ENCODE measurements at places on chromosomes 4 and X. TPM values are rescaled to one million over a fixed set of nuclear protein-coding genes. Genes with fewer than 3 reads are reported as not detected.

GRCh38 chrX:20988118-20988517 lies 386.1 kb upstream of the CNKSR2 start:
- no peak for DNase-seq
- H3K36me3 ChIP-seq: no peaks in the 10 kb centered on the region
- H3K4me1 ChIP-seq: no peaks in the 10 kb centered on the region
- H3K27ac ChIP-seq: no peak overlapping the region
- no peak overlapping the region for H3K4me3 ChIP-seq

DNA sequence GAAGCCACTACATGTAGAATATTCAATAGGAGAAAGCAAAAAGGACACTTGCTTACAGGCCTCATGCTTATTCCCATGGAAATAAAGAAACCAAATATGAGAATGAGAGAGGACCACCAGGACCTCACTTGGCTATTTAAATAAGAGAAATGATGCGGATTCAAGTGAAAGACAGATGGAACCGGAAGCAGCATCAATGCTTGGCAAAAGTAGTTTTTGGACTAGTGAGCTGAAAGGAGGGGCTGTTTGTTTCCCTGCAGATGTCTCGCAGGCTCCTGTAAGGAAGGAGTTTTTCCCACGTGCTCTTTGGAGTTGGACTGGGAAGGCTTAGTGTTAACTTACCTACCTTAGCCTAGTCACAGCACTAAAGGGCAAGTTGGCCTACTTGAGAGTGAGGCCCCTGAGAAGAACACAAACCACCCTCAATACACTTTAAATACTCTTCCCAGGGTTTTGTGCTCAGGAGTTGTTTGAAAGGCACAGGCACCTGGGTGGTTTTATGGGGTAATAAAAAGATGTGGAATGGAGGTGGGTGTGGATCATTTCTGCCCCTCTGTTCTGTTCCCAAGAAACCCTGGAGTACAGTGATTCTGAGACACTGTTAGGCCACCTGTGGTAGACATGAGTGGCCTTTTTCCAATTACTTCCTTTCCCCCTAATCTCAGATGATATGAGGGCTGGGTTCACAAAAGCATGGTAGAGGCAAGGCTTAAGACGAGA lies 113.3 kb upstream of the C1GALT1C1 start:
- H3K36me3 ChIP-seq: no peaks in the 10 kb centered on the region
- H3K27ac ChIP-seq: no peak overlapping the region
- no peak overlapping the region for H3K4me3 ChIP-seq
- peaks cover 22% of the 10 kb centered on the region for H3K4me1 ChIP-seq

DNA sequence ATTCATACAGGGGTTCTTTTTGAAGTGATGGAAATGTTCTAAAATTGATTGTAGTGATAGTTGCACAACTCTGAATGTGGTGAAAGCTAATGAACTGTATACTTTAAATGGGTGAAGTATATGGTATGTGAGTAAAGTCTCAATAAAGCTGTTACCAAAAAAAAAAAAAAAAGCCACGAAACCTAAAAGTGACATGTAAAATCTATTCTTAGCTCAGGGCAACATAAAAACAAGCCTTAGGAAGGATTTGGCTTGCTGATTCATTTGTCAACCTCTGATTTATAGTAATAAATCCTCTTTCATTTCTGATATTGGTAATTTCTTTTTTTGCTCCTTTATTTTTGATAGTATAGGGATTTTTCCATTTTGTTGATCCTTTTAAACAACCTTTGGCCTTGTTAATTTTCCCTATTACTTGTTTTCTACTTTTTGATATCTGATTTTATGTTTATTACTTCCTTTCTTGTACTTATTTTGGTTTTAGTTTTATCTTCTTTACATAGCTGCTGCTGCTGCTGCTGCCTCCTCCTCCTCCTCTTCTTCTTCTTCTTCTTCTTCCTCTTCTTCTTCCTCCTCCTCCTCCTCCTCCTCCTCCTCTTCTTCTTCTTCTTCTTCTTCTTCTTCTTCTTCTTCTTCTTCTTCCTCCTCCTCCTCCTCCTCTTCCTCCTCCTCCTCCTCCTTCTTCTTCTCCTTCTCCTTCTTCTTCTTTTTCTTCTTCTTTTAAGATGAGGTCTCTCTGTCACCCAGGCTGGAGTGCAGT lies 79.4 kb downstream of the ADGRG4 start:
- no peaks in the 10 kb centered on the region for H3K36me3 ChIP-seq
- no peak overlapping the region for H3K27ac ChIP-seq
- no peaks in the 10 kb centered on the region for H3K4me1 ChIP-seq
- no peaks in the 10 kb centered on the region for H3K27me3 ChIP-seq

Gene GSX2
- not detected for total RNA-seq

DNA sequence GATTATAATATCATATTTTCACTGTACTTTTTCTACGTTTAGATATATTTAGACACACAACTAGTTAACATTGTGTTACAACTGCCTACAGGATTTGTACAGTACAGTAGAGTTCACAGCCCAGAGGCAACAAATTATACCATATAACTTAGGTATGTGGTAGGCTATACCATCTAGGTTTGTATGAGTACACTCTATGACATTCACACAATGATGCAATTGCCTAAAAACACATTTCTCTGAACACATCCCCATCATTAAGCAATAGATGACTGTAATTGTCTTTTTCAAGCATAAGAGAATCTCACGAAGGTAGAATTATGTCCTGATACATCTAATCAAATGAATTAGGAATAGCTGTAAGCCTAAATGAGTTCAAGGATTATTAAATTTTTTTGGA lies 12.3 kb upstream of the TIGD2 start:
- DNase-seq: no peak
- no peak overlapping the region for H3K4me3 ChIP-seq
- H3K27ac ChIP-seq: no peak overlapping the region
- no peaks in the 10 kb centered on the region for H3K36me3 ChIP-seq

GRCh38 chr4:11635342-11635741 lies 206.6 kb upstream of the HS3ST1 start:
- no peak overlapping the region for H3K4me3 ChIP-seq
- H3K36me3 ChIP-seq: no peaks in the 10 kb centered on the region
- no peaks in the 10 kb centered on the region for H3K27me3 ChIP-seq
- no peak overlapping the region for H3K27ac ChIP-seq
- no peaks in the 10 kb centered on the region for H3K4me1 ChIP-seq

- H3K36me3 ChIP-seq: no peaks in the 10 kb centered on the region
- DNase-seq: no peak
- H3K27ac ChIP-seq: no peak within 1 kb of the TSS
- H3K27me3 ChIP-seq: no peaks in the 10 kb centered on the region
- no peak within 1 kb of the TSS for H3K4me3 ChIP-seq
Measured at GRCh38 chr4:40334591-40335524, at the start of gene CHRNA9. CHRNA9 (plus strand) TSS chr4:40335333; CDS start chr4:40335468, 135 bp downstream.

GRCh38 chr4:56077676-56078075 lies 128.9 kb downstream of the CEP135 start:
- H3K27ac ChIP-seq: no peak overlapping the region
- no peaks in the 10 kb centered on the region for H3K4me1 ChIP-seq
- H3K27me3 ChIP-seq: no peaks in the 10 kb centered on the region

DNA sequence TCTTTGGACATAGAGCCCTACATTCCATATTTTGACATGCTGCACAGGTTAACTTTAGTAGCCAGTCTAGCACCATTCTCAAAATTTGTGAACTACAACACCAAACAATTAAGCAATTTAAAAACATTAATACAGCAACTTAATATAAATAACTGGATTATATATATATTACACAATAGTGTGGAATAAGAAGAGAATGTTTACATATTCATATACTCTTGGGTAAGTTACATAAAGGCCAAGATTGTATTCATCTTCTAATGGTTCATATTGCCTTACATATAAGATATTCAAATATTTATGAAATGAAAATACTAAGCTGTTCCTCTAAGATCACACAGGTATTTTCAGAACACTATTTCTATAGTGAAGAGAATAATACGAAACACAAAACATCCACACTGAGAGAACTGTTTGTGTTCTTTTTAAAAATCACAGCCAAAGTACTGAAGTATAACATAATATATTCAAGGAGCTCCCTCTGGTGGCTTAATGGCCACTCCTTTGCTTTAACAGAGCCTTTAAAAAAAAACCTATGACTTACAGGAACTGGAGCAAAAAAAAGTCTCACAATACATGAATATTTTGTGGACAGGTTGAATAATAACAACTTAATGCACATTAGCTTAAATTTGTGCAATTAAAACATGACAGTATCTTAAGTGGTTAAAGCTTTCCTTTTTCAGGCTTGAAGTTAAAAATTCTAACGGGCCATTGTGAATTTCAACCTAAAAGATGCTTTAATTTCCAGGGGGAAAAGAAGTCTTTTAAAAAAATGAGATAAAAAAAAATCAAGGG lies 46.2 kb downstream of the NEK1 start:
- no peak for DNase-seq
- H3K27ac ChIP-seq: no peak overlapping the region
- no peaks in the 10 kb centered on the region for H3K27me3 ChIP-seq

Gene EGFL6
- 2.4 TPM for total RNA-seq

DNA sequence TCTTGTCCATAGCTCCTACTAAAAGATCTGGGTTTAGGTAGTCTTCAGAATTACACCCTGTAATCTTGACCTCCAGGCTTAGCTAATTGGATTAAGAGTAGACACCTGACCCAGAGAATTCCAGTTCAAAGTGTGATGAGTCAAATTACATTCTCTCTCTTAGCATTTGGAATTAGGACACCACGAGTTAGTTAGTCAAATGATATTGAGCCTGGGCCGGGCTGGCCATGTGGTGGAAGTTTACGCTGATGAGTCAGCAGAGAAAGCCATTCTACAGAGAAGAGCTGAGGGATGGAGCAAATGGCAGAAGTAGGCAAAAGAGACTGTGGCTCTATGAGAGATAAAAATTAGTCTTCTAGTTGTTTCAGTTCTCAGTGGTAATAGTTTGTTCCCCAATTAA lies 31.1 kb downstream of the CEP44 start:
- DNase-seq: no peak
- H3K27me3 ChIP-seq: no peaks in the 10 kb centered on the region
- no peak overlapping the region for H3K4me3 ChIP-seq

GRCh38 chr4:77146186-77147078 lies 10.6 kb upstream of the CCNG2 start:
- H3K36me3 ChIP-seq: no peaks in the 10 kb centered on the region
- peak overlapping the region; percentile 79 for H3K27ac ChIP-seq
- H3K27me3 ChIP-seq: no peaks in the 10 kb centered on the region
- DNase-seq: no peak
- H3K4me3 ChIP-seq: no peak overlapping the region

DNA sequence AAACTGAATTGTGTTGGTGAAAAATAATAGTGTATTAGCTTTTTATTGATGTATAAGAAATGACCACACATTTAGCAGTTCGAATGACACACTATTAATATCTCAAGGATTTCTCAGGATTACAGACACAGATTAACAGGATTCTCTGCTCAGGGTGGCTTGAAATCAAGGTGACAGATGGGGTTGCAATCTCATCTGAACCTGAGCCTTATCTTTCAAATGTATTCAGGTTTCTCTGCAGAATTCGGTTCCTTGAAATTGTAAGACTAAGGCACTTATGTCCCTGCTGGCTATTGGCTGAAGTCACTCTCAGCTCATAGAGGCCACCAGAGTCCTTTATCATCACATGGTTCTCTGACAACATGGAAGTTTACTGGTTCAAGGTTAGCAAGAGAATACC lies 1780.1 kb downstream of the ARAP2 start:
- H3K27me3 ChIP-seq: no peaks in the 10 kb centered on the region
- H3K4me1 ChIP-seq: no peaks in the 10 kb centered on the region
- no peaks in the 10 kb centered on the region for H3K36me3 ChIP-seq
- no peak overlapping the region for H3K27ac ChIP-seq

GRCh38 chr4:74093981-74094623 lies 4.9 kb downstream of the CXCL2 start:
- peaks cover 2% of the 10 kb centered on the region for H3K4me1 ChIP-seq
- no peak for DNase-seq
- H3K27me3 ChIP-seq: peaks cover 2% of the 10 kb centered on the region
- H3K36me3 ChIP-seq: no peaks in the 10 kb centered on the region
- no peak overlapping the region for H3K27ac ChIP-seq

DNA sequence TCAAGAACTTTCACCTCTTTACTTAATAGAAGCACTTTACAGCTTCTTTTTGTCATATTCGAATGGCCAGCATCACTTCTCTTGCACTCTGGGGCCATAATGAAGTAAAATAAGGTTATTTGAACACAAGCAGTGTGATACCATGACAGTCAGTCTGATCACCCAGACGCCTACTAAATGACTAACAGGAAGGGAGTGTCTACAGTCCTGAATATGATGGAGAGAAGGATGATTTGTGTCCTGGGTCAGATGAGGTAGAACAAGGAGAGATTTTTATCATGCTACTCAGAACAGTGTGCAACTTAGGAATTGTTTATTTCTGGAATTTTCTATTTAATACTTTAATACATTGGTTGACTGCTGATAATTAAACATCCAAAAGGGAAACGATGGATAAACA lies 284.2 kb upstream of the F9 start:
- H3K27ac ChIP-seq: no peak overlapping the region
- H3K4me3 ChIP-seq: no peak overlapping the region
- H3K4me1 ChIP-seq: no peaks in the 10 kb centered on the region
- H3K36me3 ChIP-seq: no peaks in the 10 kb centered on the region
- no peaks in the 10 kb centered on the region for H3K27me3 ChIP-seq

- no peaks in the 10 kb centered on the region for H3K36me3 ChIP-seq
- peaks cover 24% of the 10 kb centered on the region for H3K4me1 ChIP-seq
- H3K27ac ChIP-seq: peak within 1 kb of the TSS; percentile 95
- no peaks in the 10 kb centered on the region for H3K27me3 ChIP-seq
Measured at GRCh38 chr4:48268956-48269860, at the start of gene TEC. TEC (minus strand) TSS chr4:48269838; CDS start chr4:48228614, 41,224 bp downstream.

- DNase-seq: no peak
- H3K27me3 ChIP-seq: peaks cover 25% of the 10 kb centered on the region
- H3K4me3 ChIP-seq: no peak overlapping the region
- no peak overlapping the region for H3K27ac ChIP-seq
- no peaks in the 10 kb centered on the region for H3K36me3 ChIP-seq
Measured at GRCh38 chr4:169791527-169792156, 33.9 kb upstream of the HPF1 start.

Gene ANXA3
- 13.4 TPM for total RNA-seq

- no peak overlapping the region for H3K27ac ChIP-seq
- H3K4me1 ChIP-seq: no peaks in the 10 kb centered on the region
- H3K4me3 ChIP-seq: no peak overlapping the region
- no peaks in the 10 kb centered on the region for H3K27me3 ChIP-seq
Measured at GRCh38 chr4:24181005-24181404, 291.2 kb upstream of the PPARGC1A start.

GRCh38 chr4:7970361-7970946 lies 30.8 kb upstream of the AFAP1 start:
- peaks cover 32% of the 10 kb centered on the region for H3K4me1 ChIP-seq
- H3K4me3 ChIP-seq: no peak overlapping the region
- DNase-seq: no peak
- no peaks in the 10 kb centered on the region for H3K36me3 ChIP-seq
- peaks cover 3% of the 10 kb centered on the region for H3K27me3 ChIP-seq

GRCh38 chrX:38960137-38960536 lies 158.9 kb downstream of the MID1IP1 start:
- no peak overlapping the region for H3K4me3 ChIP-seq
- no peaks in the 10 kb centered on the region for H3K27me3 ChIP-seq
- no peak for DNase-seq
- no peak overlapping the region for H3K27ac ChIP-seq
- H3K36me3 ChIP-seq: no peaks in the 10 kb centered on the region

Gene USO1
- total RNA-seq: 45.4 TPM

Gene GATA1
- total RNA-seq: 0.57 TPM

Gene CXXC4
- 1.2 TPM for total RNA-seq

- H3K4me3 ChIP-seq: no peak overlapping the region
- no peak overlapping the region for H3K27ac ChIP-seq
- no peaks in the 10 kb centered on the region for H3K27me3 ChIP-seq
- H3K4me1 ChIP-seq: no peaks in the 10 kb centered on the region
Measured at GRCh38 chr4:99687120-99687519, 29.5 kb upstream of the C4orf54 start.

GRCh38 chr4:98484031-98484430 lies 174.4 kb downstream of the TSPAN5 start:
- H3K4me1 ChIP-seq: no peaks in the 10 kb centered on the region
- no peaks in the 10 kb centered on the region for H3K27me3 ChIP-seq
- no peak for DNase-seq
- no peaks in the 10 kb centered on the region for H3K36me3 ChIP-seq

Gene MAGEE1
- 0.85 TPM for total RNA-seq

Data from thymus (tissue), 14 donors.